ENCODE measurements at places on chromosomes 3 and 15.

DNA sequence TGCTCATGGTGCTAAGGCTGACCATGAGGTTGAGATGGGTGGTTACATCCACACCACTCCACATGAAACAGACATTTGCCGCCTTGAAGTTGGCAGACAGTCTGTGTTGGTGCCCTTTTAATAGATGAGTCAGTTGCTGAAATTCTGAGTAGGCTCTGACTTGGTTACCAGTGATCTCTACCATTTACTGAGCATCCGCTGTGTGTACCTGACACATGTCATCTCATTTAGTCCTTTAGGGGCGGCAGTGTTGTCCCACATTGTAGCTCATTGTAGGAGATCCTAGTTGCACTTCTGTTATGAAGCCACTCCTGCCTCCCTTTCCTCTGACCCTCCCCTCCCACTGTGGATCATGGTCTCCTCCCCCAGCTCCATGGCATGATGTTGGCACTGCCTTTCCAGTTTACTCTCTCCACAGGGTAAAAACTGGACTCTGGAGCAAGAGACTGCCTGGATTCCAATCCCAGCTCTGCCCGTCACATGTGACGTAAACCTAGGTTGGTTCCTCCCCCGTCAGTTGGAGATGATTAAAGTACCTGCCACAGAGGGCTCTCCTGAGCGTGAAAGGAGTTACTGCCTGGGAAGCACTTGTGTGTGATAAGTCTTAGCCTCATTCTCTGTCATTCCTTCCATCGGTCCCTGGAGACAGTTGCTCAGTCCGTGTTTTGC, 21.6 kb downstream of the SLCO3A1 start:
- DNase-seq = no peak

DNA sequence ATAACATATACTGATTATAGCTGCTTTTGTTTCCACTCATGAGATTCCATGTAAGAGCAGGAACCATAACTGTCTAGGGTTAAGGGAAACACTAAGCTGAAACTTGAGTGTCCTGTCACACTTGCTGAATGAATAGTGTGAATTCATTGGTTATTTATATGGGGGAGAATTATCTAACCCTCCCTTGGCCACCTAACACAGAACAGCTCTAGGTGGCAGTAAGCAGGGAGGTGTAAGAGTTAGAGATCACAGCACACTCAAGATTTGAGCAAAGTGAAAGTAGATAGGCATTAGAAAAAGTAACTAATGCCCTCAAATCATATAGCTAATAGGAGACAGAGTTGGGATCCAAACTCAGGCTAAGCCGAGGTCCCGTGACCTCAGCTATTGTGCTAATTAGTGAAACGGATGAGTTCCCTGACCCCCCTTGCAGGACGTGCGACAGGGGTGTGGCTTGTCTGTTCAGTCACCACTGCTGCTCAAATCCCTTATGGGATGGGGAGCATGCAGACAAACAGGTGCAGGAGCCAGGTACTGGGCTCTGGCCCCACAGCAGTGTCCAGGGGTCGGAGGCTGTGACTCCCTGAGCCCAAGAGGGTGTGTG, 27.7 kb upstream of the ANO10 start:
- no peak for DNase-seq

- no peak for DNase-seq
Observed at GRCh38 chr15:93347986-93348385, 259.0 kb upstream of the RGMA start.

DNA sequence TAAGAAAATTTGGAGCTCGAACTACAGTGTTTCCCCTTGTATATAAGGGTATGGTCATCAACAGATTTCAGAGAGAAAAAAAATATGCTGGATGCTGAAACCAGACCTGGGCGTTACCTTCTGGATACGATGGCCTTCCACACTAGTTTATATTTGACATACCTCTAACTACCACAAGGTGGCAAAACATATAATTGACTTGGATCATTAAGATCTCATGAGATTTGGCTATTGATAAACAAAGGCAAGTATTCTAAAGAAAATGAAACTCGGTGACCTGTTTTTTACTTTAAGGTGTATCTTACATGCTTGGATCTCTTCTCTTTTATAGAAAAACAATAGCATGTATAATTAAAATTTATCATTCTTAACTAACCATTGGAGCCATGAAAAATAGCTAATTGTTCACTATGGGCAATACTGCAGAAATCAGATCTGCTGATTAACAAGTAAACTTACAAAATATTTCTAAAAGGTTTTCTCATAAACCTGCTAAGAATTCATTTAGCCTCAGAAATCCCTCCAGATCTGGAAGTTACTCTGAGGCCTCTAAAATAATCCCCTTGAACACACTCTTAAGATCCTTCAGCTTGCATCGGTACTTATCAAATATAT, 300.6 kb upstream of the KCNH8 start:
- DNase-seq = no peak

GRCh38 chr3:144055604-144056003, 84.0 kb downstream of the DIPK2A start:
- no peak for DNase-seq

GRCh38 chr3:53216723-53217122, 39.1 kb downstream of the TKT start:
- DNase-seq = no peak

DNA sequence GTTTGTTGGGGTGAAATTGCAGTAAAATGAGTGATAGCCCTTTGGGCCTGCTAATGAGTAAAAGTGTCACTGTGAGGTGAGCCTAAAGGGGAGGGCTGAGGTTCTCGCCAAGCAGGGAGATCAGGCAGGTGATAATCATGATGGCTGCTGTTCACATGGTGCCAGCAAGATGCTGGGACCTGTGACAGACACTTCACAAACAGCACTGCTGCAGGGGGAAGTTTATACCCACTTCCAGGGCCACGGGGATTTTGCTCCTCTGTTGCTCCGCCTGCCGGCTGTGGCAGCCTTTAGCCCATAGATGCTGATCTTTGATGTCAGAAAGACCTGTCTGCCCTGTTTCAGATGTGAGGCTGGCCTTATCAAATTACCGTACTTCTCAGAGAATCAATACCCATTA, 96.7 kb downstream of the SV2B start:
- no peak for DNase-seq

DNA sequence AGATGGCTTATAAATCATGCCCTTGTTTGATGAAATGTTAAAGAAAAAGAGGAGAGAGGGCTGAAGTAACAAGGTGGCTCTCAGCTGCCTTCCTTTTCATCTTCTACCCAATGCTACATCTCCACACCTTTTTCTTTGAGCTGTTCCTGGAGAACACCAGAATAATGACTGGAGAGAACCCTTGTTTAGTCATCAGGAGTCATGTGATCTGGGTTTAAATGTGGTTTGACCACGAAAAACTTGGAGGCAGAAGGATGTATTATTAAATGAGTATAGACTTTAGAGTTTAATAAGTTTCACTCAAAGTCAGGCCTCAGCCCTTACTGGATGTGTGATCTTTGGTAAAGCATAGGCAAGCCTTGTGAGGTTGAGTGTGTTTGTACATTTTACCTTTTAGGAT, 230.3 kb upstream of the TBL1XR1 start:
- DNase-seq = no peak

- no peak for DNase-seq
Observed at GRCh38 chr15:95760508-95760907, 570.0 kb upstream of the NR2F2 start.

DNA sequence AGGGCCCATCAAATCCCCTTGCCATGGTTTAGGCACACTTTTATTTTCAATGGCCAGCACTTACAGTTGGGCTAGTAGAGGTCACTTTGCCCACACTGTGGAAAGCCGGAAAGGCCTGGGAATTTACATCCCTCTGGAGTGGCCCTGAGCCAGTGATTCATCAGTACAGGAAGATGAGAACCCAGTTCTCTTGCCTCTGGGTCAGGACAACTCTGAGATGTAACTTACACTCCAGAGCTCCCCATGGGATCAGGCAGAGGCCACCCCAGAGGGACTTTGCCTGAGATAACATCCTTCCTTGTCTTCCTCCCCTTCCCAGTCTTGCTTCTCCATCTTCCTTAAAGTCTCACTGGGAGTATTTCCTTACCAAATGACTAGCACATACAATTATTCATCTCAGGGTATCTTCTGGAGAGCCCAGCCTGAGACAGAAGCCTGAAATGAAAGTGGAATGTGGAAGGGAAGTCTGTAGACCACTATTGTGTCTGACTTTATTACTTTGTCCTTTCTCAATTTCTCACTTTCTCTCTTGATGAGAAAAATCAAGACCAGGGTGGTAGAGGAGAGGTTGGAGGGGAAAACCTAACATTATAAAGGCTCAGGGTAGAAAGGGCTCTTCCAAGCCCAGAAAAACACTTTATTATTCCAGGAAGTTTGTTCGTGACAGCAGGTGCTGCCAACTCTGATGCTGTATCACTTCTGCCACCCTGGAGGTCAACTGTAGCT, 220.8 kb downstream of the ZNF621 start:
- DNase-seq = no peak

DNA sequence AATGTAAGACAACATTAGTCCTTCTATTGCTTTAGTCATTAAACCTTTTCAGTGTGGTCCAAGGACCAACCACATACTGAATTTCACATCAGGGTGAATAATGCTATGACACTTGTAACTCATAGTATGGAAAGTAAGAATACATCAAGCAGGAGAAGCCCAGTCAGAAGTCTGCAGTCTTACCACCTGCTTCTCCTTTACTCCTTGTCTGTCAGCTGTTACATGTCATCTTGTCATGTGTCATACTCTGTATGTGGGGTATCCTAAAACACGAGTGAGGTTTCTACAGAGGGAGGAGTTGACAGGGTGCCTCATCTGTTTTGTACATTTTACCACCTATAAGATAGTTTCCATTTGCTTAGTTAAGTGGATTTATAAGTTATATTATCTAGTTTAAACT, 32.8 kb upstream of the EID1 start:
- no peak for DNase-seq

DNA sequence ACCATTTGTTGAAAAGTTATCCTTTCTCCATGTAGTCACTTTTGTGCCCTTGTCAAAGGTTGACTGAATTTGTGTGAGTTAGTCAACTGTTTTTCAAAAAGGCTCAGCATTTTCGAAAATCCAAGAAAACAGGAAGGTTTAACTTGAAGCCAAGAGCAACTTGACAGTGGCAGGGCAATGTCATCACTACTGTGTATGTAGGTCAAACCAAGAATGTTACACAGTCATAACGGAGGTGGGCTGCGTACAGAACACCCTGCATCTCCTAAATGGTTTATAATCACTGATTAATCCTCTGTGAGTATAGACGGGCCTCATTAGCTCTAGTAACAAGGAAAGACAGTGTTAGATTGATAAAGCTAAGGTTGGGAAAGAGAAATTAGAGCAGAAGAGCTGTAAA, 1064.9 kb downstream of the FHIT start:
- DNase-seq = no peak

DNA sequence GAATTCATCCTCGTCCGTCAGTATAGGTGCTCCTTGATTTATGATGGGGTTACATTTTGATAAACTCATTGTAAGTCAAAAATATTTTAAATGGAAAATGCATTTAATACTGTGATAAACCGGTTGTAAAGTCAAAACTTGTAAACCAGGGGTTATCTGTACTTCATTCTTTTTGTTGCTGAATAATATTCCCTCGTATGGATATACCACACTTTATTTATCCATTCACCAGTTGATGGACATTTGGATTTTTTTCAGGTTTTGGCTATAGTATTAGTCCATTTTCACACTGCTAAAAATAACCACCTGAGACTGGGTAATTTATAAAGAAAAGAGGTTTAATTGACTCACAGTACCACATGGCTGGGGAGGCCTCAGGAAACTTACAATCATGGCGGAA, 47.7 kb downstream of the NFKBIZ start:
- DNase-seq = no peak

DNA sequence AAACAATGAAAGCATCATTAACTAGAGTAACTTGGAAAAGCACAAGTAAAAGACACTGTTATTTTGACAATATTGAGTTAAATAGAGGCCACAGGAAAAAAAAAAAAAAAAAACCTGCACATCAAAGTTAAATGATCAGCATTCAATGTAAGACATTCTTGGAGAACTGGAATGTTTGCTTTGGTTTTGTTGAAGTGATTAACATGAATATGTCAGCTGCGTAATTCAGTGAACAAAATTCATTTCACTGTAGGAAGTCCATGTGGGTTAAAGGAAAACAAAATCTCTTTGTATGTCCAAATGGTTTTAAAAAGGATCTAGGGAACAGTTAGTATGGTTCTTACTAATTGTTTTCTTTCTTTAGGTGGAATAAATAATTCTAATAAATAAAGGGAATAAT, 252.8 kb upstream of the CNTN6 start:
- DNase-seq = no peak

- DNase-seq = no peak
Observed at GRCh38 chr3:58093574-58094195, 85.5 kb downstream of the FLNB start.

DNA sequence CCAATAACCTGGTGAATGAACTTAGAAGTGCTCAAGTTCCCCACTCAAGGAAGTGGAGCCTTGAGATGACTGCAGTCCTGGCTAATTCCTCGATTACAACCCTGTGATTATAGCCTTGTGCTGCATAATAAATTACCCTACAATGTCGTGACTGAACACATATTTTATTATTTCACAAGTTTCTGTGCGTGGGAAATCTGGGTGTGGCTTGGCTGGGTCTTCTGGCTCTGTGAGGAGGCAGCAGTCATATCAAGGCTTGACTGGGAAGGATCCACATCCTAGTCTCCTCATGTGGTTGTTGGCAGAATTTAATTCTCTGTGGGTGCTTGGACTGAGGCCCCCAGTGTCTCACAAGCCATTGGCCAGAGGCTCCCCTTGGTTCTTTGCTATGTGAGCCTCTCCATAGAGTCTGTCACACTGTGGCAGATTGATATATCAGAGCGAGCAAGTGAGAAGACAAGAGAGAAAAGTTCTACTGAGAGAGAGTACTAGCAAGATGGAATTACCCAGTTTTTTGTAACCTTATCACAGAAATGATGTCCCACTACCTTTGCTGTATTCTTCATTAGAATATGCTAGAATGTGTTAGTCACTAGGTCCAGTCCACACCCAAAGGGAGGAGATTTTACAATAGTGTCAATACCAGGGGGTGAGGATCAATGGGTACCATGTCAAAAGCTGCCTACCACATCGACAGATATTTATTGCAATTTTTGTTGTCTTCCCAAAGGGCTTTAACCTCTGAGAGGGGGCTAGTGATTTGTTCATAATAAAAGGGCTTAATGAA, 102.8 kb upstream of the TBC1D5 start:
- DNase-seq = no peak

DNA sequence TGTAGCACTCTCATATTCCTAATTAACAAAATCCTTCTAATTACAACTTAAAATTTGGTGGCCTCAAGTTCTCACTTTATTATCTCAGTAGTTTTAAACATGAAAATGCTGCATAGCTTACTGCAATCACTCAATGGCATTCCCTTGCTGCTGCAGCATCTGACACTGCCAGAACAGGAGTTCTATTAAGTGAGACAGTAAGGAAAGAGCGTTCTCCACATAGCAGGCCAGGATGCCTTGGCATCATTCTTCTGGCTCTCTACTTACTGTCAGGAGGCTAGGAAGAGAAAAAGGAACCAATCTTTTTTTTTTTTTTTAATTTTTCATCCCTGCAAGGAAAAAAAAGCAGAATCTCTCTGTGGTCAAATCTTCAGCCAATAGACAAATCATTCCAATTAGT, 3.2 kb downstream of the CNBP start:
- DNase-seq = no peak

- DNase-seq = no peak
Observed at GRCh38 chr15:38252481-38253350, at the start of gene SPRED1. Gene SPRED1, plus strand, starts transcription at chr15:38252836. Its CDS starts 350 bp downstream, at chr15:38253186.

GRCh38 chr3:171772427-171773056, 37.7 kb downstream of the PLD1 start:
- no peak for DNase-seq
